ENCODE measurements at places on chromosomes 4 and X.

- DNase-seq, result peak; percentile 53
Measured at GRCh38 chr4:8537041-8537461, 43.1 kb upstream of the GPR78 start.

DNA sequence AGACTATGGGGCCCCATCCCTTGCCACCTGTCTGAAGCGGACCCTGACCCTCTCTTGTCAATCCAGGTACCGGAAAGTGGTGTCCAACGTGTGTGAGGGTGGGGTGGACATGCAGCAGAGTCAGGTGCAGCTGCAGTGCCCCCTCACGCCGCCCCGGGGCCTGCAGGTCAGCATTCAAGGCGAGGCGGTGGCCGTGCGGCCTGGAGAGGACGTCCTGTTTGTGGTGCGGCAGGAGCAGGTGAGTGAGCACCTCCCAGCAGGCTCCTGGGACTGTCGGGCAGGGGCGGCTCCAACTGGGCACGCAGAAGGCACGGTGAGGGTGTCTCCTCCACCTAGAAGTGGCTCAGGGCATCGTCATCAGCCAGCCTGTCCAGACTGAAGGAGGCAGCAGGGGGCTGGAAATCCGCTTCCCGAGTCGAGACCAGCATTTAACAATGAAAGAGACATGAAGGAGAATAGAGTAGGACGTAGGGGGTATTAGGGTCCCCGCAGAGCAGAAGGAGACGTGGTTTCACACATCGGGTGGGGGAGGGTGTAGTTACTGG, 221.6 kb downstream of the AFAP1 start:
- DNase-seq, result no peak

DNA sequence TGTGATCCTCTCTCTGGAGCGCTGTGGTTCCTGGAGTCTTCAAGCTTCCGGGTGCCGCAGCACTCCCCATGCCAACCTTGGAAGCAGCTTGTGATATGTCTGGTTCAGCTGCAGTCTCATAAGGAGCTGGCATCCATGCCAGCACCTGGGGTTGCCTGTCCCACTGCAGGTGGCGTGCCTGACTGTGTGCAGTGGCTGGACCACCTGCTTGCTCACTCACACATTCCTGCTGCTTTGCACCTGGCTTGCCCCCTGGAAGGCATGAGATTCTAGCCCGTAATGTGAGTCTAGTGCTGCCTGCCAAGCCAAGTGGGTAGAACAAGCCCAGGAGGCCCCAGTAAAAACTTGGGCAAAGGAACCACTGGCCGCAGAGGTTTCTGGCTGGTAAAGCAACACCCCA, 687.2 kb upstream of the AADAT start:
- peak; percentile 68 for DNase-seq

DNA sequence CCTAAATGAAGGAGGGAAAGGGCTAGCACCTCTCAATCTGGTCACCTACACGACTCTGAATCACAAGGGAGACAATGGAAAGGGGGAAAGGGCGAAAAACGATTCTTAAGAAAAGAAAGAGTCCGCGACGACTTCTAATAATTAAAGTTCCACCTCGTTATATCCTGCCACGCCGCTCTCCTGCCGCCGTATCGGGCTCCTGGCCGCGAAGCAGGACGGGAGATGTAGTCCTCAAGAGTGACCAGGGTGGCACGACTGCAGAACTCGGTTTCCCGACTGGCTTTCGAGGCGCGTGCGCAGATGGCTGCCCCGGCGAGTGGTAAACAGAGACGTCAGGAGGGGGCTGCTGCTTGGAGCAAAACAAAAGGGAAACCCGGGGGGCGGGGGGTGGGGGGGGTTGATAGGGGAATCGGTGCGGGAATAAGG, at the start of gene FOXO4:
FOXO4 (plus strand) TSS at position 297 of the 426 bp plus-strand sequence. CDS start 678 bp downstream, outside the sequence.
- peak; percentile 91 for DNase-seq

- DNase-seq, result no peak
Measured at GRCh38 chrX:3026074-3026815, 15.0 kb upstream of the ARSF start.

- DNase-seq, result no peak
Measured at GRCh38 chr4:111957116-111957515, 188.1 kb upstream of the FAM241A start.

- no peak for DNase-seq
Measured at GRCh38 chr4:150264595-150265161, 186.4 kb downstream of the DCLK2 start.

GRCh38 chrX:151359931-151360871, 36.8 kb upstream of the VMA21 start:
- peak; percentile 14 for DNase-seq

- no peak for DNase-seq
Measured at GRCh38 chrX:45485719-45486118, 285.0 kb upstream of the DIPK2B start.

- DNase-seq, result no peak
Measured at GRCh38 chr4:142091691-142092182, 455.4 kb downstream of the IL15 start.

GRCh38 chrX:155949098-155949497, 48.4 kb upstream of the IL9R start:
- DNase-seq, result no peak

DNA sequence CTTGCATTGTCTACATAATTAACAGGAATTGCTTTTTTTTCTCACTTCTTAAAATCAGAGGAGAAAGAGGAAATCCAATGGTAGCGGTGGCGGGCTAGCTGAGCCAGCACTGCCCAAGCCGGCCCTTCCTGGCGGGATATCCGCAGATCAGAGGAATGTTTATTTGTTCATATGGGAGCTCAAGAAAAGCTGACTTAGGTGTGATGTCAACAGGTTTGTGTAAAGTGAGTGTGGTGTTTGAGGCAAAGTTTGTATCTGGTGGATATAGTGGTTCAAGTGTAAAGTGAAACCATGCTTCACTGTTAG, 466 bp upstream of the SLC39A8 start:
- DNase-seq, result no peak

- DNase-seq, result no peak
Measured at GRCh38 chrX:71103110-71103983, 3.2 kb downstream of the CXorf65 start.

DNA sequence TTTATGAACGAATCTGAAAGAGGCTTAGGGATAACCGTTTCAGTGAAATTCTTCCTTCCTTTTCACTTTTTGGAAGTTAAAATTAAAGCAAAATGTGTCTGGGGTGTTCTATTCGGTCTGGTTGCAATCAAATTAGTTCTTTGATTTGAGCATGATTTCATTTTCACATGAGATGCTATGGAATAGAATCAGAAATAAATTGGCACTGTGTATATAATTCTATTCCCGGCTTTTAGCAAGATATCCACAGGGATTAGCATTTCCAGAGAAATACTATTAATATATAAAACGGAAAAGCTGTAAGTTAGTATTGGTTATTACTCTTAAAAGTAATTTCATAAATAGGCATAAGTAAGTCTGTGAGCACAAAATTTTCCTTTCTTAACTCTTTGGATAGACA, 1676.8 kb upstream of the PCDH7 start:
- DNase-seq, result no peak

- no peak for DNase-seq
Measured at GRCh38 chr4:174626342-174627008, 104.2 kb upstream of the HPGD start.

GRCh38 chr4:2768124-2768523, 12.0 kb upstream of the TNIP2 start:
- DNase-seq, result no peak

DNA sequence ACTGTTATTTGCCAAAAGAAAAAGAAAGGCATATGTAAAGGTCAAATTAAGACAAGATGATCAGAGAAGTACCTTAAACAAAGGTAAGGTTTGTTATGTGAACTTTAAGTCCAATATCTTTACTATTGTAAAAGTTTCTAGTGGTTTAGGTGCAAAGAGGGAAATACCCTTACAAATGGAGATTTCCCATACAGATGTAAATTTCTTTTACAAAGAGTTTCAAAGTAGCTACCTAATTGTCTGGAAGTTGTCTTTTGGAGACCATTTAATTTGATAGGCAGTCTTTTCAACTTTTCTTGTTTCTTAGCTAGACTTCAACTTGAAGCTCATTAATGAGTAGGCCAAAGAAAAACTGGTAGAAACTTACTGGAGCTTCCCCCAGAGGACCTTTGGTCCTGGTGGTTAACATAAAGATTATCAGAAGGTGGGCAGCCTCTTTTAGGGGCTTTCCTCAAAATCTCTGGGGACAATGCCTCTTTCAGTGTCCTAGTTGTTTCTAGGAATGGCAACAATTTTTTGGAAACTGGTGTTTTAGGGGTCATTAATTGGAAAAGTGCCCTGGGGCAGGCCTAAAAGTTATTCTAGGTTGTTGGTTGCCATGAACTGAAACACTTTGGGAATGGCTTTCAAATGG, 297.3 kb downstream of the GUCY2F start:
- no peak for DNase-seq

DNA sequence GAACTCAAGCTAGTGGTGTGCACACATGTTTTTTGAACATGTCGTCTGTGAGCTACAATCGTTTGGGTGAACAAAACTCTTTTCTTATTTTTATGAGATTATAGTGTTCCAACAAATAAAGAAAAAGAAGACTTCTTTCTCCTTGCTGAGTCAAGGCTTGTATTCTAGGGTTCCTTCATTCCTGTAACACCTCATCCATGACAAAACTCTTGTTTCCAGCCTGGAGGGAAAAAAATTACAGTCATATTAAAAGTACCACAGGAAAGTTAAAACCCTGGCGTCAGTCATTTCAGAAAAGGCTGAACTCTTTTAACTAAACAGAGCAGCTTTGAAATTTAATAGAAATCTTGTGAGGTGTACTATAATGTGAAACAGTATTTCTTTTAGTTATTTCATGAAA, 79.2 kb upstream of the BOD1L1 start:
- DNase-seq, result no peak

- DNase-seq, result no peak
Measured at GRCh38 chrX:44785652-44786051, 58.2 kb upstream of the DUSP21 start.

DNA sequence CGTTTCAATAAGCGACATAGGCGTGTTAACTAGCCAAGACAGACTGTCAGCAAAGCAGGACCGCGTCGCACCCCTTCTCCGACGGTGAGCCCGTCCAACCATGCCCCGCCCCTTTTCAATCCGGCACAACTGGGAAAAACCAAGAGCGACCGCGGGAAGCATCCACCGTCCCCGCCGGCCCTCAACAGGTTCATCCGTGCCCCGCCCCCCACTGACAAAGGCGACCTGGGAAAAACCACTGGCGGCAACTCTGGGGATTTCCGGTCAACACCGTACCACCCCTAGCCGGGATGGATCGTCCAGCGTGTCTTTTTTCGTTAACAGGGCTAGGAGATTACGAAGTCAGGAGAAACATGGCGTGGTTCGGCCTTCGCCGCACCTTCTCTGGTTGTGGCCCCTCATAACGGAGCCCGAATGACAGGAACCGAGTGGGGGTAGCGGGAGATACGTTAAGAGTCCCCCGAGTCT, 377 bp downstream of the TIMM17B start:
- peak; percentile 84 for DNase-seq

DNA sequence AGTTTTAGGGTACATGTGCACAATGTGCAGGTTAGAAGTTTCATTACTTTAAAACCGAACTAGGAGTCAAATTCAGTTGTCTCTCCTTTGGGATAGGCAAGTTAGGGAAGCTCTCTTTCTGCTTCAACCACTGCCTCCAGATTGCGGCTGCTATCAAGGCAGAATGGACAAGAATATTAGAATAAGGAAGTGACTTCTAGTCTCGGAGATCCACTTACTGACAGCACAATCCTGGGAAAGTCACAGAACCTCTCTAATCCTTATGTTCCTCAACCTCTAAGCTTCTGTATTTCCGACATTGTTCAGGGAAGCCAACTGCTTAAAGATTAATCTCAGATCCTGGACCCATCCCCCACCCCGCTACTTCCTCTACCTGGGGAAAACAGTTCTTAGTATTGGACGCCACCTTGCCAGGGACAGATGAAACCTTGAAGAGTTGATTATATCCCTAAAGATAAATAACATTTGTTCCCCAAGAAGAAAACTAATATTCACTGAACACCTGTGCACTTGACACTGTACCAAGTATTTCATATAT, 2.1 kb downstream of the NUP62CL start:
- DNase-seq, result no peak

DNA sequence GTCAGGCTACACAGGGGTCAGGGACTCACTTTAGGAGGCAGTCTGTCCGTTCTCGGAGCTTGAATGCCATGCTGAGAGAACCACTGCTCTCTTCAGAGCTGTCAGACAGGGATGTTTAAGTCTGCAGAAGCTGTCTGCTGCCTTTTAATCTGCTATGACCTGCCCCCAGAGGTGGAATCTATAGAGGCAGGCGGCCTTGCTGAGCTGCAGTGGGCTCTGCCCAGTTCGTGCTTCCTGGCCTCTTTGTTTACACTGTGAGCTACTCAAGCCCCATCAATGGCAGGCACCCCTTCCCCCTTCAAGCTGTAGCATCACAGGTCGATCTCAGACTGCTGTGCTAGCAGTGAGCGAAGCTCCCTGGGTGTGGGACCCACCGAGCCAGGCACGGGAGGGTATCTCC, 31.5 kb upstream of the UNC5C start:
- no peak for DNase-seq

GRCh38 chrX:2387614-2388239, 113.0 kb downstream of the DHRSX start:
- no peak for DNase-seq

GRCh38 chr4:82748810-82749470, 49.7 kb downstream of the SCD5 start:
- no peak for DNase-seq

DNA sequence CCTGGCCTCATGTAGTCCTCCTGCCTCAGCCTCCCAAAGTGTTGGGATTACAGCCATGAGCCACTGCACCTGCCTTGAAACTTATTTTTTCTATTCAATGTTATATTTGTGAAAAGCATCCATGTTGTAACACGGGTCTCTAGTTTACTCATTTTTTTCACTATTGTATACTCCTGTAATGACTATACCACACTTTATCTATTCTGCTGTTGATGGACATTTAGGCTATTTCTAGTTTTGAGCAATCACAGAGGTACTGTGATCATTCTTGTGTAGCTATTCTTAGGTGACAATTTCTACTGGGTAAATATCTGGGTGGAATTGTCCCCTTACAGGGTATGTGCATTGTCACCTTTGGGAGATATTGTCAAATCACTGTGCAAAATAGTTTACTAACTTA, 3.6 kb downstream of the DRP2 start:
- no peak for DNase-seq

DNA sequence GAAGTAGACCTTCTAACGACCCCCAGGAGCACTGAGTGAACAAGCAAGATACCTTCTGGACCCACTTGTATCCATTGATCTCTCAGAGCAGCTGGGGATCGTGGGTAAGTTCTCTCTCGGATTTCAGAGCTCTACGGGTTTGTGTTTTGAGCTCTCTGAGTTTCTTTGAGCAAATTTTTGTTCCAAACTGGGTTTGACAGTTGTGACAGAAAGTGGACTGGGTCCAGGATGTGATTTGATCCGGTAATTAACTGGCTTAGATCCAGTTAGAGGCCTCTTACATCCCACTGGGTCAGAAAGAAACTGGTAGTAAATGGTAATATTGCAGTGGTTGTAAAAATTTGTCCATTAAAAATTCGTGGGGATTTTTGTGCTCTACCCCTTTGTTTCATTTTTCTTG, 459.2 kb downstream of the INPP4B start:
- no peak for DNase-seq

DNA sequence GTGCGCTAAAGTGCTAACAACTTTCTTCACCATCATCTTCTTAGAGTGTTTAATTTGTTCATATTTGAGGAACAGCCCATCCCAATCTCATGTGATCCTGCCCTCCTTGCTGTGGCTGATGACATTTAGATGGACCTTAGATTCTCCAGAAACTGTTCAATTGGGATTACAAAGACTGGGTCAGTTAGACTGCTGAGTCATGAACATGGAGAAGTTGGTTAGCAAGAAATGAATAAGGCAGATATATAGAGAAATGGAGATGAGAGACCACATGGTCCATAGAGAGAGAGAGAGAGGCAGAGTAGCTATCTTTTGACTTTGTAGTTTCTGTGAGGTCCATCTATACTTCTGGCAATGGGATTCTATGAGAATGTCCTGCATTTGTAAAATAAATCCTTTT, 275.9 kb downstream of the GLUD2 start:
- no peak for DNase-seq
